Testis (tissue), 5 donors: ENCODE measurements at places on chromosomes 6 and 20.

DNA sequence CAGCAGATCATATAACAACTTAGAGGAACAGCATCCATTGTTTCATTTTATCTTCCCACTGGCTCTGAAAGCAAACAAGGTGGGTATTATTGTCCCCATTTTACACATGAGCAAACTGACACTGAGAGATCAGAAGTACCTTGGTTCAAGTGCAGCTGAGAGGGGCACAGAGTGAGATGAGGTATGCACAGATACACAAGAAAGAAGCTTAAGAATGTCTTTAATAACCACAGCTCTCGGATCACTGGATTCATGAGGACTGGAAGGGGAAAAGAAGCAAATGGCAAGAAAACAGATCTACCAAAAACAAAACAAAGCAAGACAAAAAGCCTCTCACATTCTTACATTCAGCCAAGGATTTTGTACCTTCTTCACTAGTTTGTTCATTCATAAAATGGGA lies 10.6 kb downstream of the SLC2A10 start:
- no peak overlapping the region for H3K27ac ChIP-seq
- no peak overlapping the region for H3K4me3 ChIP-seq
- no peaks in the 10 kb centered on the region for H3K27me3 ChIP-seq
- DNase-seq = no peak
- peaks cover 4% of the 10 kb centered on the region for H3K4me1 ChIP-seq

- DNase-seq = no peak
- no peaks in the 10 kb centered on the region for H3K4me1 ChIP-seq
- no peaks in the 10 kb centered on the region for H3K27me3 ChIP-seq
- H3K4me3 ChIP-seq = no peak overlapping the region
Measured at GRCh38 chr6:10362300-10362699, 52.6 kb downstream of the TFAP2A start.

DNA sequence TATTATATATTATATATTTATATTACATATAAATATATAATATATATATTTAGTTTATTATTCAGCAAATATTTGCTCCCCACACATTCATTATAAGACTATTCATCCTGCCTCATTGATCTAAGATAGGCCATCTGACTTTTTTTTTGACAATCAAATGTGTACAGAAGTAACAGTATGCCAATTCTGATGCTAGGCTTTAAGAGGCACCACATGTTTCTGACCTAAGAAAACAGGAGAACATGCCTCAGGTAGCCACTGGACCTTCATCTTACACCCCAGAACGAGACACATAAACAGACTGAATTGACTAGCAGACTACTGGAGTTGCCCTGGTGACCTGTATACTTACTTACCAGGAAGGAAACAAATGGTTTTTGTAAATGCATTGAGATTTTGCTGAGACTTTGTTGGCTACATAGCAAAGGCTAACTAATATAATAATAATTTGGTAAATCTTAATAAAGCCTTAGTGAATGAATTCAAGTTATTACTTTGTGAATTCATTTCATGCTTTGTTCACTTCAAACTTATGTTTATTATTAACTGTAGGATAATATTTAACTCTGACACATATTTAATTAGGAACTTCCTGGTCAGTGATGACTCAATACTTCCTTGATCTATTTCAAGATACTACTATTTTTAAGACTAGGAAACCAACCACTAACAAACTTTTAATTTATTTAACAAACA lies 13.4 kb upstream of the MYO6 start:
- H3K36me3 ChIP-seq = no peaks in the 10 kb centered on the region
- H3K4me1 ChIP-seq = no peaks in the 10 kb centered on the region
- DNase-seq = no peak
- H3K4me3 ChIP-seq = no peak overlapping the region
- no peaks in the 10 kb centered on the region for H3K27me3 ChIP-seq

- no peak for DNase-seq
- H3K36me3 ChIP-seq = no peaks in the 10 kb centered on the region
- no peaks in the 10 kb centered on the region for H3K27me3 ChIP-seq
- H3K4me3 ChIP-seq = no peak overlapping the region
Measured at GRCh38 chr6:39553860-39554802, 171.1 kb downstream of the KIF6 start.

DNA sequence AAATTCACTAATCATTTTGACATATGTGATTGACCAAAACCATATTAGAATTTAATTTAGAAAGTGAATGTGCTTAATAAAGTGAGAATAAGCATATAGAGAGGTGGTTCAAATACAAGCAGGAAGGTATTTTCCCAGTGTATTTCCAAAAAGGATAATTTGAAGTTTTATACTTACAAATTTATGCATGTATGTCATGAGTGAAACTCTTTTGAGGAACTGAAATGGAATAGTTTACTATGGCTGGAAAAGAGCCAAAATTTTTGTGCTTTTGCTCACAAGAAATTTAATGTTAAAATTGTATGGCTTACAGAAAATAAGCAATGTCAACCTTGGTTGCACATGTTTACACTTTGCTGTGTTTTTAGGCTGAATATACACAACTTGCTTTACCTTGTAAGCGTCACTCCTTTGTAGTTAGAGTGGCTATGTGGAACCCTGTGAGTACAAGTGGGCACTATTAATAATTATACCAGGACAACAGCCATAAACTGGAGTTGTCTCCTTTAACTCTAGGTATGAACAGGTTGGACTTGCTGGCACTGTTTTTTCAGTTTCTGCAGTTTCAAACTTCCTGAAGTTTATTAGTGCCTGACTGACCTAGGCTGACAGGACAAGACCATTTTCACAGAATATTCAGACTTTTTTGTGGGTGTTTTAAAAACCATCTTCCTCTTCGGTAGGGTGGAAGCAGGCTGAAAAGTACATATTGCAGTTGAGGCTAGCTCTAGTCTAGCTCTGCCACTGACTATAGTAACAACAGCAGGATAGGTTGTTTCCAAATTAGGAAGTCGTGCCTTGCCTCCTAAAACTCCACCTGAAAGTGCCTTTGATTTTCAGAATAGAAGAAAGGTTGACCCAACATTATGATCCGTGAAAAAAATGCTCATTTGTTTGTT lies 6.0 kb downstream of the AFDN start:
- no peak overlapping the region for H3K4me3 ChIP-seq
- no peak overlapping the region for H3K27ac ChIP-seq
- H3K36me3 ChIP-seq = no peaks in the 10 kb centered on the region
- H3K4me1 ChIP-seq = peaks cover 25% of the 10 kb centered on the region
- DNase-seq = no peak

- no peaks in the 10 kb centered on the region for H3K4me1 ChIP-seq
- H3K36me3 ChIP-seq = no peaks in the 10 kb centered on the region
- H3K27me3 ChIP-seq = no peaks in the 10 kb centered on the region
- H3K27ac ChIP-seq = no peak overlapping the region
Measured at GRCh38 chr6:45933855-45934254, 81.8 kb downstream of the CLIC5 start.

GRCh38 chr20:10832141-10832540 lies 158.3 kb upstream of the JAG1 start:
- no peaks in the 10 kb centered on the region for H3K4me1 ChIP-seq
- no peak for DNase-seq
- no peak overlapping the region for H3K27ac ChIP-seq
- H3K27me3 ChIP-seq = no peaks in the 10 kb centered on the region
- H3K4me3 ChIP-seq = no peak overlapping the region

- H3K27me3 ChIP-seq = no peaks in the 10 kb centered on the region
- no peak overlapping the region for H3K4me3 ChIP-seq
- no peaks in the 10 kb centered on the region for H3K36me3 ChIP-seq
- peak overlapping the region; percentile 45 for H3K27ac ChIP-seq
- no peak for DNase-seq
- H3K4me1 ChIP-seq = peaks cover 47% of the 10 kb centered on the region
Measured at GRCh38 chr20:44805335-44805978, 4.9 kb downstream of the RIMS4 start.

GRCh38 chr6:133131621-133132465 lies 109.3 kb upstream of the EYA4 start:
- H3K27ac ChIP-seq = no peak overlapping the region
- no peaks in the 10 kb centered on the region for H3K36me3 ChIP-seq
- no peak for DNase-seq
- H3K27me3 ChIP-seq = no peaks in the 10 kb centered on the region

- no peak overlapping the region for H3K4me3 ChIP-seq
- peaks cover 6% of the 10 kb centered on the region for H3K4me1 ChIP-seq
- H3K27ac ChIP-seq = no peak overlapping the region
- no peaks in the 10 kb centered on the region for H3K36me3 ChIP-seq
- DNase-seq = no peak
Measured at GRCh38 chr6:44051515-44051914, 75.7 kb downstream of the MRPL14 start.

GRCh38 chr6:89999154-89999553 lies 104.9 kb downstream of the GJA10 start:
- H3K4me1 ChIP-seq = no peaks in the 10 kb centered on the region
- H3K36me3 ChIP-seq = no peaks in the 10 kb centered on the region
- no peak overlapping the region for H3K4me3 ChIP-seq
- H3K27me3 ChIP-seq = no peaks in the 10 kb centered on the region
- peak; percentile 27 for DNase-seq

DNA sequence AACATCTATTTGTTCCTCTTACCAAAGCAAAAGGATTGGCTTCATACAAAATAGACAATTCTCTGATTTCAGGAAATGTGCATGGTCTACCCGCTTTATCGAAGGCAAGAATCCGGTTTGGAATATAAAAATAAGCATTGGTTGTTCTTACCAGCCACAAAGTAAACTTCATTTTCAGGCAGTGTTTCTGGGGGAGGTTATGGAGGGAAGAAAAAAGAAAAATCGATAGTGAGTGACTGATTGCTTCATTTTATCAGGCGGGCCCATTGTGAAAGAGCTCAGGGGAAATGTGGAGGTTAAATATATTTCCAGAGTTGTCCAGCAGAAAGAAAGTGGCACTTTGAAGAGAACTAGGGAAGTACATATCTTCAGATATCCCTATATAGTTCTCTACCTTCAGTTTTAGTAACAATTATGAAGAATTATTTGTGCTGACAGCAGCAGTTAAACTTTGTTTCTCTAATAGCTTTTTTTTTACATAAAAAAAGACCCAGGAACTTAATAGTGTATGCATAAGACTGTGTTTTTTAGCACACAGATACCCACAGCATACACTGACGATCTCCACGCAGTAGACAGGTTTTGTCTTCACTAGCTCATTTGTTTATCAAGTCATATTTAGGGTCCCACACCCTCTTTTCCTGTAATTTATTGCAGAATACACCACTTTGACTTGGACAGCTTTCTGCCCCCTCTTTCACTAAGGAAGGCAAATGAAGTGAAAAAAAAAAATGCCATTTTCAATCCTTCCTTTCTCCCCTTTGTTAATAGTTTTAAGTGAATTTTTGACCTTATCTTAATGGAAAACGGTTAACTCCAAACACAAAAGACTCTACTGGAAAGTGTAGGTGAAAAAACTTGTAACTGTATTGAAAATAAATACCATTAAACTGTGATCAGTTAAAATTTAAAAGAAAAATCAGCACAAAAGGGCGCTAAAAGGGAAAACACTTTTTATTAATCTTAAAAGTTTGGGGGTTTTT lies 2.9 kb downstream of the POU3F2 start:
- no peak overlapping the region for H3K4me3 ChIP-seq
- peaks cover 23% of the 10 kb centered on the region for H3K4me1 ChIP-seq
- no peak overlapping the region for H3K27ac ChIP-seq
- H3K27me3 ChIP-seq = no peaks in the 10 kb centered on the region
- H3K36me3 ChIP-seq = no peaks in the 10 kb centered on the region
- DNase-seq = no peak

- H3K4me1 ChIP-seq = no peaks in the 10 kb centered on the region
- H3K4me3 ChIP-seq = no peak overlapping the region
- DNase-seq = no peak
- no peaks in the 10 kb centered on the region for H3K27me3 ChIP-seq
- no peak overlapping the region for H3K27ac ChIP-seq
Measured at GRCh38 chr6:43290905-43291355, 7.1 kb upstream of the SLC22A7 start.

- no peaks in the 10 kb centered on the region for H3K27me3 ChIP-seq
- no peaks in the 10 kb centered on the region for H3K36me3 ChIP-seq
- H3K4me1 ChIP-seq = no peaks in the 10 kb centered on the region
Measured at GRCh38 chr20:32569018-32569379, 16.1 kb downstream of the NOL4L start.

- no peaks in the 10 kb centered on the region for H3K36me3 ChIP-seq
- no peak overlapping the region for H3K4me3 ChIP-seq
- no peaks in the 10 kb centered on the region for H3K4me1 ChIP-seq
- DNase-seq = no peak
Measured at GRCh38 chr6:110216140-110216539, 35.9 kb downstream of the CDC40 start.

- DNase-seq = no peak
- H3K27ac ChIP-seq = no peak overlapping the region
- no peaks in the 10 kb centered on the region for H3K27me3 ChIP-seq
- peaks cover 4% of the 10 kb centered on the region for H3K4me1 ChIP-seq
- H3K4me3 ChIP-seq = no peak overlapping the region
Measured at GRCh38 chr6:157847846-157848245, 24.8 kb downstream of the SNX9 start.

GRCh38 chr20:14583413-14583812 lies 246.0 kb upstream of the FLRT3 start:
- H3K4me1 ChIP-seq = no peaks in the 10 kb centered on the region
- H3K27me3 ChIP-seq = no peaks in the 10 kb centered on the region
- H3K4me3 ChIP-seq = no peak overlapping the region
- H3K36me3 ChIP-seq = no peaks in the 10 kb centered on the region
- H3K27ac ChIP-seq = no peak overlapping the region

DNA sequence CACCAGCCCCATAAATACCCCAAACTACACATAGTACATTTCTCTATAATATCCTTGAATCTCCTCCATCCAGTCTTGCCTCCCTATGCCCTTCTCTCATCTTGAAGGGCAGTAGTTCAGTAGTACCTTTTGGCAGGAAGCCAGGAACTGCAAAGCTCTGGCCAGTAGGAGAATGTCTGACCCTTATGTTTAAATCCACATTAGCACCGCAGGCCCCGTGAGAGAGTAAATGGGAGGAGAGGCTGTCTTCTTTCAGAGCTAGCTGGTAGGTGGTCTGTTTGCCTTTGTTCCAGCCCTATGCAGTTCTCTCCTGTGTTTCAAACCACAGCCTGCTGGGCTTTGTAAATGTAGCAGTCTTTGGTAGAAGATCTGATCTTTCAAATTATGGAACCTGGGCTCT lies 690.7 kb downstream of the DOK5 start:
- DNase-seq = no peak
- H3K4me3 ChIP-seq = no peak overlapping the region
- no peak overlapping the region for H3K27ac ChIP-seq
- H3K4me1 ChIP-seq = no peaks in the 10 kb centered on the region

GRCh38 chr6:26272171-26272637 lies 92.8 kb upstream of the BTN3A2 start:
- peak overlapping the region; percentile 82 for H3K27ac ChIP-seq
- no peaks in the 10 kb centered on the region for H3K27me3 ChIP-seq
- peaks cover 10% of the 10 kb centered on the region for H3K4me1 ChIP-seq
